NCI-H510A treated with DMSO at 0.1 percent for 48 hours (cell line): ENCODE measurements at places on chromosomes 4 and X.

- DNase-seq = no peak
Observed at GRCh38 chrX:114930227-114930626, 87.2 kb downstream of the IL13RA2 start.

GRCh38 chr4:101254776-101255175 is 92.5 kb downstream of the PPP3CA start:
- DNase-seq = no peak

- no peak for DNase-seq
Observed at GRCh38 chr4:177023951-177024350, 231.2 kb upstream of the VEGFC start.

GRCh38 chr4:146640021-146640464 is 1.4 kb downstream of the POU4F2 start:
- DNase-seq = no peak

GRCh38 chr4:123555807-123556273 is 159.2 kb downstream of the SPRY1 start:
- no peak for DNase-seq

- no peak for DNase-seq
Observed at GRCh38 chrX:136199365-136199764, 51.8 kb downstream of the MAP7D3 start.

- DNase-seq = no peak
Observed at GRCh38 chr4:82578935-82579334, 17.1 kb upstream of the TMEM150C start.

DNA sequence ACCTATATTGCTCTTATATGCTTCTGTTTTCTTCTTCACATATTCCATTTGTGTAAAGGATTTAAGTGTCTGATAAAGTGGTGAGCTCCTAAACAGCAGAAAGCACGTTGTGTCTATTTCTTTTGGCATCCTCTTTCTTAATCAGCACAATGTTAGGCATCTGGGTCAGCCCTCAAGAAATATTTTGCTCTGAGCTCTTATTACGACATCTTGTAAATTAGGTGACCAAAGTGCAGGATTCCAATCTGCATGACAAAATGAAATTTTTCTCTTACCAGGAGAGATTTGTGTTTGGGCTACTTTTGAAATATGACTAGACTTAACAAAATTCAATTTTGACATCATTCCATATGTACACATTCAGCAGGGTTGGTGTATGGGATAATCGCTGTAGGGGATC is 210.0 kb upstream of the IGFBP7 start:
- no peak for DNase-seq

DNA sequence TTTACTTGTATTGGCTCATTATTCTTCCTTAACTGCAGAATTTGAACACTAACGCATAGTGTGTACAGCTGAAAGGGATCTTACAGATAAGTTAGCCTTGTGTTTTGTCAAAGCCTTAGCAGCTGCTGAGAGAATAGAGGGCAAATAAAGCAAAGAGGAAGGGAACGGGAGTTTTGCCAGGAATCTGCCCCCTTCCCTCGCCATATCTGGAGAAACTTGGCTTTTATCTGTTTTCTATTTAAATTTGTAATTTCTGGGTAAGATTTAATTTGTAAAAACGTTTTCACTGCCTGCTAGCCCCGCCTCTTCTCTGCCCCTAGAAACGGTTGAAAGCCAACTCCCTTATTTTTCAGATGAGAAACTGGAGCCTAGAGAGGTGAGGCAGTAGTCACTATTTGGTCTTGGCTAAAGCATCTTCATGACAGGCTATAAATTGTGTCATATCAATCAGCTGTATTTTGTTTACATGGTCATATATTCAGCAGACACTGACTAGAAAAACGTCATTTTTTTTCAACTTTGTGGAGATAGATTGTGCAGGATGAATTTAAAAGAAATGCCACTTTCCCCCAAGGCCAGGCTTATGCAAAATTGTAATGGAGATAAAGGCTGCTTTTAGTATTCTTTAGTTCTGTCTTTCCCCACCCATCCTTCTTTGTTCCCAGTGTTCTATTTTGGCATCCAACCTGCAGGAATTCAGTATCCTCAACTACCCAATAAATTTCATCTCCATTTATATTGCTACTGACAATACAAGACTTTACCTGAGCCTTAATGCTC is 319.4 kb downstream of the SH2D1A start:
- DNase-seq = no peak

GRCh38 chr4:152193059-152193458 is 342.8 kb downstream of the FBXW7 start:
- no peak for DNase-seq
